ENCODE measurements at places on chromosomes 2 and 18.

GRCh38 chr2:174666312-174666711 is 68.7 kb upstream of the WIPF1 start:
- peak; percentile 26 for DNase-seq

DNA sequence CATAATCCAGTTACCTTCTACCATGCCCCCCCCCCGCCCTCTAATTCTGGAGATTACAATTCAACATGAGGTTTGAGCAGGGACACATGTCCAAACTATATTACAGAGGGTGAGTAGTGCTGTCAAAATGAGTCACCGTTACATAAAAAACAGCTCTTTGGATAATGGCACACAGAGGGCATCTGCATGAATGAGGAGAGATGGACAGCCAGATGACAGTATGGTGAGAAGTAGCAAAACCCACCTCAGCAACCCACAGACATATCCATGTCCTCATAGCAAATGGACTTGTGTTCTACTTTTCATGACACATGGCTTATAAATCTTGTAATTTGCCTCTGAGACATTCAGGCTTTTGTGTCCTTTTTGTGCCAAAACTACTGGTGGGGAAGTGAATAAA is 132.0 kb downstream of the EML6 start:
- DNase-seq: no peak

DNA sequence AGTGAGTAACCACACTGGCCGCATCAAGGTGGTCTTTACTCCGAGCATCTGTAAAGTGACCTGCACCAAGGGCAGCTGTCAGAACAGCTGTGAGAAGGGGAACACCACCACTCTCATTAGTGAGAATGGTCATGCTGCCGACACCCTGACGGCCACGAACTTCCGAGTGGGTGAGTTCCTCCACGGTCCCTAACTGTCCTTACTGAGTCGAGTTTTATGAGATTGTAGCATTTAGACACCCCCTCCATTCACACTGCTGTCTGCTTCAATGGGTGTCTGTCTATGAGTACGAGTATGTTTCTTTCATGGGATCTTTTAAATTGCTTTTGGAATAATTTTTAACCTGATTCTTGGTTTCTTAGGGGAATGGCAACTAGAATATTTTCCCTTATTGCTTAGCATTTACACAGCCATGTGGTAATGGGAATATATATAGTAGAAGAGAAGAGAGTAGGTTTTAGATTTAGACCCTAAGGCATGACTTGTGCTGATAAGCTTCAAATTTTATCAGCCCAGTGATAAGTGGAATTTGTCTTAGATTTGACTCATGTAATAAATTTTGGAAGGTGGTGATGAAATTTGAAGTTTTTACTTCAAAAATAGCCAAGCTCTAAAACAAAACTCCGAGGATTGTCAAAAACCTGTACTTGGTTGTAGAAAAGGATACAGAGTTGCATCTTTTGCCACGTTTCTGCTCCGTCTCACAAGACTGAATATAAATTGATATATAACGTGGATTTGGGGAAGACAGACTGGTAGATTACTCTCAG is 188.2 kb downstream of the LTBP1 start:
- peak; percentile 1 for DNase-seq

DNA sequence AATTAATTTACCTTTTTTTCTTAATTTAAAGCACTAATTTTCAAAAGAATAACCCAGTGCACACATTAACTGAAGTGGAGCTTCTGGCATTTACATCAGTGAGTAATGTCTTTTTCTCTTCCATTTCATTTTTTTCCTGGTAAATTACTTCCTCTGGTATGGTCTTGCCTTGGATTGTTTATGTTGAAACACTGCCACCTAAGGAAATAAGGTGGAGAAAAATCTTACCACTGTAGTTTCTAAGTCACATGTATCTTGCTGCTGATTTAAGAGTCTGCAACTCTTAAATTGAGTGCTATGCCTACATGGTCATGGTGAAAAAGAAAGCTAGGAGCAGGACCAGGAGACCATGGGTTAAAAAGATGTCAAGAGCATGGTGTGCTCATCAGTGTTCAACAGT is 51.0 kb downstream of the TTC27 start:
- no peak for DNase-seq

- no peak for DNase-seq
Observed at GRCh38 chr2:118059919-118060478, 28.3 kb upstream of the INSIG2 start.

GRCh38 chr2:88855620-88856408 is 164.3 kb downstream of the RPIA start:
- DNase-seq: no peak

GRCh38 chr2:170369894-170370293 is 191.9 kb downstream of the MYO3B start:
- peak; percentile 8 for DNase-seq

All from CD4-positive, alpha-beta T cell treated with Interferon alpha-2 for 1 hour (primary cell).